ENCODE measurements at places on chromosomes 7 and 10.

- DNase-seq = no peak
Measured at GRCh38 chr10:3365630-3366029, 193.0 kb upstream of the PITRM1 start.

GRCh38 chr10:11499425-11500071, 111.9 kb downstream of the USP6NL start:
- no peak for DNase-seq

GRCh38 chr10:114477285-114477684, 73.0 kb upstream of the AFAP1L2 start:
- no peak for DNase-seq

DNA sequence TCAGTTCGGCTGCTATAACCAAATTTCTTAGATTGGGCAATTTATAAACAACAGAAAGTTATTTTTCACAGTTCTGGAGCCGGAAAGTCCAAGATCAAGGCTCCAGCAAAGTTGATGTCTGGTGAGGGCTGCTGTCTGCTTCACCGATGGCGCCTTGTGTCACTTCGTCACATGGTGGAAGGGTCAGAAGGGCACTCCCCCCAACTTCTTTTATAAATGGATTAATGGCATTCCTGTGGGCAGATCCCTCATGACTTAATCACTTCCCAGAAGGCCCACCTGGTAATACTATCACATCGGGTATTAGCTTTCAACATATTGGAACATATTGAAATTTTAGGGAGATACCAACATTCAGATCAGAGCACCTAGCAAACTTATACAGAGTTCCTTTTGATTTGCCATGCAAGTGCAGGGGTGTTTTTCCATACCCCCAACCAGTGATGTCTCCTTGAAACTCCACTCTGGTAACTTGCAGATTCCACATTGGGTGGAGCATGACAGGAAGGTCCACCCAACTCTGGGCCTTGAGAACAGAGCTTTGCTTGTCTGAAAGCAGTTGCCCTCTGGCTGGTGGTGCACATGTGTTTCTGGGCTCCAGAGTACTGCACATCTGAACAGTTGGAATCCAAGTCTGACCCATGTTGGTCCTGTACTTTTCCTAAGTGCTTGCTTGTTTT, 85.1 kb upstream of the KMT2E start:
- no peak for DNase-seq

DNA sequence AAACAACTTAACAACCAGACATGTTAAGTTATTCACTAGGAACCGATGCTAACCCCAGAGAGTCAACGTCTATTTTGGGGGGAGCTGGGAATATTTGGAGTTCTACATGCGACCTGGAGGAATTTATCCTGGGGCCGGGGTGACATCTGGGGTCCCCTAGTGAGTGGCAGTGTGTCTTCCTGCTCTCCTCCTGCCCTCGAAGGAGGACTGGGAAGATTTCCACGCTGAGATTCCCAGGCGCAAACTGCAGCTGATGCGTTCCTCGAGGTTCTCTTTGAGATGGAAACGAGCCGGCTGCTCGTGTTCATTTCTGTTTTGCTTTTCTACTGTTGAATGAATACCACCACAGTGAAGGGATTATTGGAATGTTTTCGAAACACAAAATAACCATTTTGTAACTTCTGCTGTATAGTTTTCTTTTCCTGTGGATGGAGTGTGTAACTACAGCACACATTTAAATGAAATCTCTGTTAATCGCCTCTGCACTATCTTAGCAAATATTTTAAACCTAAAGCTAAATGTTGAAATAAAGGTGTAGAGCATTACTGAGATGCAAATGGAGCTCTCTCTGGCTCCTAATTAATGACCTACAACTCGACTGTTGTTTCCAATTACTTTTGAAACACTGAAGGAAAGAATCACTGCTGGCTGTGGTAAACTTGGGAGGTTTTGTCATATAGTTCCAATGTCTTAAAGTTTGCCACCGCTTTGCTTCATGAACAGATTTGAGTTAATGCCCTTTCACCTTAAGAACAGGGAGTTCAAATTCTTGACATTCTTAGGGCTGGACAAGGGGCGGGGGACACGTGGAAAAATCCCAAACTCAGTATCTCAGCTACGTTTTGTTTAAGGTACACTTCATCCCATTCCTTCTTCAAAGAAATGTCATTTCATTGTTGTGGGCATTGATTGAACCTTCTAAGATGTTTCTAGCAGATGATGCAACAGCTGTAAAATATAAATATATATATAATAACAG, 21.1 kb downstream of the GATA3 start:
- no peak for DNase-seq

GRCh38 chr7:45021604-45022296, 21.7 kb downstream of the CCM2 start:
- DNase-seq = no peak

DNA sequence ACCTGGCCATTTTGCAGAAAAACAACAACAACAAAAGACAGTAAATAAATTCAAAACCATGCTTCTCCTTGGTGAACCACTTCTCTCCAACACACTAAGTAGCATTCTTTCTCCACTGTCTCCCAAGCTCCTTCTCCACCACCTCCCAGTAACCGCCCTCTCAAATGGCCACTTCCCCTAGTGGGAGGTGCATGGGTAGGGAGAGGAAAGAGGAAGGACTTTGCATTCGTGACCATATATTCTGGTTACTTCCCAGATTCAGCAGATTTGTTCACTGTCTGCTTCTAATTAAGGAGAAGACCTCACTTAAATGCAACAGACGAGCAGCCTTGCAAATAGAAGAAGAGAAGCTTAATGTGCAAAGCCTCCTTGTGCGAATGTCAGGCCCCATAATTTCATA, 166.8 kb downstream of the SORCS1 start:
- no peak for DNase-seq

DNA sequence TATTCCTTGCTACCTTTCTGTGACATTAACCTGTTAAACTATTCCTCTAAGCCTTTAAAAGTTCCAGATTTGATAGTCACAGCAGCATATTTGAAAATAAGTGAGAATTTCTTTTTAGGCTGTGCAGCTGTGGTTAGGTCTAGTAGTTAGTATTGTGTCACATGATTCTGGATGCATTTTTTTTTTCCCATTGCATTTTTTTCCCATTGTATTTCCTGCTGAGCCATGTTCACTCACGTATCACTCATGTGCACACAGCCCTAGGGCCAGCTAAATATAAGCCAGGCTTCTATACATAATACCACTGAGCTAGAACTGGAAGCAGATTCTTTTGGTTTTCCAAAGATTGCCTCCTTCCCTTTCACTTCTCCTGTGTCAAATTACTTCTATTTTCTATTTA, 37.4 kb downstream of the DNAJC9 start:
- DNase-seq = no peak

GRCh38 chr7:95684037-95684436, 87.7 kb upstream of the PDK4 start:
- no peak for DNase-seq

GRCh38 chr10:60385399-60385738, 4.3 kb downstream of the ANK3 start:
- DNase-seq = no peak

GRCh38 chr7:118845791-118846190, 621.3 kb downstream of the ANKRD7 start:
- DNase-seq = no peak

- DNase-seq = no peak
Measured at GRCh38 chr10:77921395-77921794, 5.2 kb downstream of the DLG5 start.

- no peak for DNase-seq
Measured at GRCh38 chr7:78264105-78264504, 465.5 kb downstream of the PHTF2 start.

- DNase-seq = no peak
Measured at GRCh38 chr7:6268023-6268900, 4.2 kb downstream of the CYTH3 start.

GRCh38 chr7:1187127-1187526, 27.1 kb upstream of the ZFAND2A start:
- DNase-seq = no peak
